ENCODE measurements at places on chromosomes 7 and 10.

- peak; percentile 1 for DNase-seq
Measured at GRCh38 chr7:85290269-85290668, 103.4 kb upstream of the SEMA3D start.

GRCh38 chr7:134941952-134942351 lies 44.4 kb upstream of the AGBL3 start:
- DNase-seq: no peak

DNA sequence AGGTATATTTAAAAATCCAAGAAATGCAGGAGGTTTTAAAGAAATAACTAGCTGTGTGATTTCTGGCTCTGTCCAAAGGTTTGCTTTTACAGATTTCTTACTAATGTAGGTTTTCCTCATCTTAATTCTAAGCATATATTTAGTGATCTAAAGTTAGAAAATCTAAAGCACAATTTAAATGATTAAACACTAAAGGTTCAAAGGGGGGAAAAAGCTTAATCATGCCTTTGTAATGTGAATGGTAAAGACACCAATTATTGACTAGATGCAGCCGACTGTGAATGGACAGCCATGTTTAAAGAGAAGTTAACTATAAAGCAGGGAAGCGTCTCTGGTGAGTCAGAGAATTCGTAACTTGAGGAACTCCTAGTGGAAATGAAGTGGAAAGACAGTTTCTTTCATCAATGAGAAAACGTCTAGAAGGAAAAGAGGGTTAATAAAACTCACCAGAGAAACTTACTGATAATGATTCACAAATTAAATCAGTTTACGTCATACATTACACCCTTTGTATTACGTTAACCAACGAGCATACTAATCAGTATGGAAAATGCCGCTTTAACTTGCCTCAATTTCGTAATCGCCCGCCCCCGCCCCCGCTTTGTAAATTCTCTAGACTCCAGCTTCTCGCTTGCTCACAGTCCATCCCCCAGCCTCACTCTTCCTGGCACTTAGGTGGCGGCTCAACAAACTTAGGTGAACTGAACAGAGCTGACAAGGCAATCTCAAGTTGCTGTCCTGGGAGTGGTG lies 1.1 kb upstream of the HBP1 start:
- peak; percentile 88 for DNase-seq

- no peak for DNase-seq
Measured at GRCh38 chr7:18626717-18627116, 131.2 kb downstream of the HDAC9 start.

- no peak for DNase-seq
Measured at GRCh38 chr7:22667562-22668239, 59.3 kb upstream of the IL6 start.

- no peak for DNase-seq
Measured at GRCh38 chr10:102299873-102300272, 54.5 kb downstream of the GBF1 start.

- no peak for DNase-seq
Measured at GRCh38 chr10:124003481-124003870, 89.9 kb downstream of the CHST15 start.

GRCh38 chr10:119726676-119727261 lies 919 bp downstream of the INPP5F start:
- DNase-seq: no peak

DNA sequence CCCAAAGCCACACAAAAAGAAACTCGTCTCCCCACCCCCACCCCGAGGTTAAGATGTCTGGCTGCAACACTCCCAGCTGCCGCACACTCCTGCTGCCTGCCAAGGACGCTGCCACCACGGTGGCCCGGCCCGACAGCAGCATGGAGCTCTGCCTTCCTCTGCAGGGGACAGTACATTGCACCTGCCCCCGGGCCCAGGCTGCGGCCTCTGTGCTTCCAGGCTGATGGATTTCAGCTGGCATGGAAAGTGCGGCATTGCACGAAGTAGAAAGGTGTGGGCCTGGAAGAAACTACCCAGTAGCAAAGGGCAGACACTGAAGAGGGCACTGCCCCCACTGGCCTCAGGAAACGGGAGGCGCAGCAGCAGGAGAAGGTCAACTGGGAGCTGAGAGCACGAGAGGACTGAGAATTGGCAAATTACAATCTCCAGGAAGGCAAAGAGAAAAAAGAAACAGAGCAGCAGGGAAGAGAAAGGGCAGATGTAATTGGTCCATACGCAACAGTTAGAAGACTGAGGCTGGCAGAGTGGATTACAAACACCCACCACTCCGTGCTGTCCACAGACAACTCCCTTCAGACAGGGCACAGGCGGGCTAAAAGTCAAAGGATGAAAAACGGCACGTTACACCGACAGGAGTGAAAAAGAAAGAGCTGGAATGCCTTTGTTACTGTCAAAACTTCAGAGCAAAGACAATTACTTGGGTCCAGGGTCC lies 117.1 kb upstream of the DIP2C start:
- DNase-seq: no peak

Data from suppressor macrophage (primary cell).